ENCODE measurements at places on chromosomes 6 and 20. TPM values are rescaled to one million over a fixed set of nuclear protein-coding genes. Genes with fewer than 3 reads are reported as not detected.

DNAH8 gene
- 0.05 TPM for total RNA-seq

PLG gene
- not detected for total RNA-seq

GRCh38 chr20:2698186-2698817, 5.7 kb downstream of the EBF4 start:
- peaks cover 48% of the 10 kb centered on the region for H3K27me3 ChIP-seq
- H3K4me3 ChIP-seq: no peak overlapping the region
- no peak overlapping the region for H3K27ac ChIP-seq
- DNase-seq: peak; percentile 54
- peaks cover 3% of the 10 kb centered on the region for H3K36me3 ChIP-seq

GRIK2 gene
- 8.2 TPM for total RNA-seq

PTCRA gene
- total RNA-seq: not detected

BPIFB2 gene
- not detected for total RNA-seq

- peaks cover 36% of the 10 kb centered on the region for H3K4me1 ChIP-seq
- peak overlapping the region; percentile 99 for H3K27ac ChIP-seq
- DNase-seq: peak; percentile 95
- H3K27me3 ChIP-seq: no peaks in the 10 kb centered on the region
- H3K36me3 ChIP-seq: peaks cover 10% of the 10 kb centered on the region
These were observed 649 bp upstream of the RGL2 start for GRCh38 chr6:33299237-33299944.

GRCh38 chr6:150293423-150294173, 75.2 kb upstream of the IYD start:
- H3K36me3 ChIP-seq: peaks cover 3% of the 10 kb centered on the region
- H3K27me3 ChIP-seq: peaks cover 5% of the 10 kb centered on the region
- no peak for DNase-seq
- H3K4me3 ChIP-seq: no peak overlapping the region

DNA sequence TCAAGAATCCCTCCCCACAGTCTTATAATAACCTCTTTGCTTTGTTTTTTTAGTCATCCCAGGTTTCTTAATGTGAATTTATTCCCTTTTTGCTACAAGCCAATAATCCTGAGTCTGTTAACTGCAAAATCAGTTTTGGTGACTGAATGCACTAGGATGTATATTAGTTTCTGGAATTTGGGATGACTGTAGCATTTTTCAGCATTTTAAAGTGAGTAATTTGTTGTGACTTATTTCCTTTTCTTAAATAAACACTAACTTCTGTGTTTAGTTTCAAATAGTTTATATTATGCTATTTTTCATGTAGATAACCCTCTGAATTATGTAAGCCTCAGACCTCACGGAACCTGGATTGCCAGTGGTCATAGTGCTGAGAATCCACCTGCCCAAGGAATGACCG, 5.5 kb downstream of the CST1 start:
- no peak for DNase-seq
- no peaks in the 10 kb centered on the region for H3K36me3 ChIP-seq
- H3K4me1 ChIP-seq: no peaks in the 10 kb centered on the region

DNA sequence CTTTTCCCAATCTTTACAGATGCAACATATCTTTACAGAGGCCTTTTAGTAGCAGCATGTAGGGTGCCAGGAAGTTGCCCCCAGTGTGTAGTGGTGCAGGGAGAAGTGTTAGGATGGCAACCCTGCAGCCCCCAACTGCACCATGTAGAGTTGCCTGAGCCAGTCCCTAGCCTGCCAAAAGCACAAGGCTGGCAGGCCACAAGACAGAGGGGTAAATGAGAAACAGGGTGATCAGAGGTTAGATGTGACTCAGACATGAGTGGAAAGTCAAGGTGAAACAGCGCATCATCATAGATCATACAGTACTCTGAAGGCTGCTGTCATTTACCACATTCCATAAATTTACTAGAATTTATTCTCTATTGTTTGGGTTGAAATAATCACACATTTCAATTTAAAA, 467.5 kb downstream of the PRKN start:
- no peak overlapping the region for H3K4me3 ChIP-seq
- no peaks in the 10 kb centered on the region for H3K36me3 ChIP-seq
- DNase-seq: no peak
- H3K27me3 ChIP-seq: no peaks in the 10 kb centered on the region
- H3K27ac ChIP-seq: no peak overlapping the region

CNR1 gene
- total RNA-seq: not detected

DNA sequence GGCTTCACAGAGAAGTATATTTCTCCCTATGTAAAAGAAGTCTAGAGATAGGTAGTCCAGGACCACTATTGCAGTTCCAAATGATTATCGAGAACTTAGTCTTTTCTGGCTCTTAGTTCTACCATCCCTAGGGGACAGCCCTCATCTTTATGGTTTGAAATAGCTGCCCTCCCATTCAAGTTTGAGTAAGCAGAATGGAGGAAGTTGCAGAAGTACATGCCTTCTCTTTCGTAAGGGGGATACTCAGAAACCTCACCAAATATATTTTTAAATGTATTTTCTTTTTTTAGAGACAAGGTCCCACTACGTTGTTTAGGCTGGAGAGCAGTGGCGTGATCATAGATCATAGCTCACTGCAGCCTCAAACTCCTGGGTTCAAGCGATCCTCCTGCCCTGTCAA, 236.8 kb upstream of the RREB1 start:
- no peak overlapping the region for H3K27ac ChIP-seq
- no peaks in the 10 kb centered on the region for H3K36me3 ChIP-seq
- no peaks in the 10 kb centered on the region for H3K27me3 ChIP-seq

- peaks cover under 1% of the 10 kb centered on the region for H3K36me3 ChIP-seq
- H3K4me3 ChIP-seq: no peak overlapping the region
- no peak for DNase-seq
- no peak overlapping the region for H3K27ac ChIP-seq
- H3K4me1 ChIP-seq: peaks cover 17% of the 10 kb centered on the region
These were observed 17.5 kb downstream of the GSTA2 start for GRCh38 chr6:52745764-52746201.

GRCh38 chr20:1632178-1632577, 12.4 kb upstream of the SIRPB1 start:
- peaks cover 8% of the 10 kb centered on the region for H3K27me3 ChIP-seq
- no peak overlapping the region for H3K4me3 ChIP-seq
- no peak overlapping the region for H3K27ac ChIP-seq
- no peak for DNase-seq
- H3K36me3 ChIP-seq: no peaks in the 10 kb centered on the region

DNA sequence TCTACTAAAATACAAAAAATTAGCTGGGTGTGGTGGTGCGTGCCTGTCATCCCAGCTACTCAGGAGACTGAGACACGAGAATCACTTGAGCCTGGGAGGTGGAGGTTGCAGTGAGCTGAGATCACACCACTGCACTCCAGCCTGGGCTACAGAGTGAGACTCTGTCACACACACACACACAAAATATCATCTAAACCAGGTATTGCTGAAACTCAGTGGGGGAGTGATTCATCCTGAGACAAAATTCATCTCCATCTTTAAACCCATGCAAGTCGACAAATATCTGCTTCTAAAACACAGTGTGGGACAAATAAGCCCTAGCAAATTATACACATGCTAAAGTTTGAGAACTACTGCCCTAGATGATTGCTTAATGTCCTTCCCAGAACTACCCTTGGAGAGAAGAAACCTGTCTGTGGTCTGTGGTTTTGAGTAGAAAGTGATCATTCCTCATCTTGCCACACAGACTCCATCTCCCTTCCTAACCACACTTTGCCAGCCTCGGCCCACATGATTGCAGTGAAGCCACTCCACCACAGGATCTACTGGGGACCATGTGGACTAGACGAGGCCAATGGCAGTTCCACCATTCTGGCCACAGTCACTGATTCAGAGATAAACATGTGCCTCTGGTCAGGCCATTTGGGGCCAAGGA, 130.3 kb downstream of the OPRM1 start:
- H3K36me3 ChIP-seq: peaks cover 7% of the 10 kb centered on the region
- H3K4me1 ChIP-seq: peaks cover 2% of the 10 kb centered on the region
- DNase-seq: no peak
- H3K27ac ChIP-seq: no peak overlapping the region

DNA sequence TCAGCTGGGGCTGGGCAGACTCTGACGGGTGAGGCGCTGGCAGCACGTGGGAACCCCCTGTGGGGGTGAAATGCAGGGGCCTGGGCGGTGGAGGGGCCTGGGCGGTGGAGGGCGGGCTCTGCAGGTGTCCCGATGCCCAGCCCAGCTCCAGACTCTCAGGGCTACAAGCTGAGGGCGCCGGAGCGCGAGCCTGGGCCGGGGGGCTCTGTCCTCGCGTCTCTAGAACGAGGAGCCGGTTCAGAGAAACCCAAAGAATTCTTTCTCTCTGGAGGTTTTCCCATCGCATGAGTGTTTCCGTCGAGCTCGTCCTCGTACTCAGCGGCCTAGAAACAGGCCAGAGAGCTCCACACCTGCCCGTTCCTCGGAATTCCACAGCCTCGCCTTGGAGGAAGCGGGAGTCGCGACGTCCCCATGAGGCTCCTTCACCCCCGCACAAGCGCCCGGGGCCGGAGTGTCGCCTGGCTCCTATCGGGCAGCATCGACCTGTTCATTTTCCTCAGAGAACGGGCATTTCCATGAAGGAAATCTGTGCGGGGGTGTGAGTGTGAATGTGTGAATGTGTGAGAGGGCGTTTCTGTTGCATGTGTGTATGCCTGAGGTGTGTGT, 76.9 kb downstream of the SMOC2 start:
- no peak for DNase-seq
- H3K4me1 ChIP-seq: peaks cover 26% of the 10 kb centered on the region
- H3K4me3 ChIP-seq: no peak overlapping the region

GRCh38 chr6:18990059-18990978, 603.2 kb downstream of the RNF144B start:
- H3K27me3 ChIP-seq: no peaks in the 10 kb centered on the region
- H3K4me3 ChIP-seq: peak overlapping the region; percentile 52
- H3K27ac ChIP-seq: no peak overlapping the region
- peaks cover 6% of the 10 kb centered on the region for H3K36me3 ChIP-seq

GRCh38 chr6:31898383-31899011, 999 bp upstream of the EHMT2 start:
- peaks cover 34% of the 10 kb centered on the region for H3K4me1 ChIP-seq
- peak overlapping the region; percentile 91 for H3K27ac ChIP-seq

DNA sequence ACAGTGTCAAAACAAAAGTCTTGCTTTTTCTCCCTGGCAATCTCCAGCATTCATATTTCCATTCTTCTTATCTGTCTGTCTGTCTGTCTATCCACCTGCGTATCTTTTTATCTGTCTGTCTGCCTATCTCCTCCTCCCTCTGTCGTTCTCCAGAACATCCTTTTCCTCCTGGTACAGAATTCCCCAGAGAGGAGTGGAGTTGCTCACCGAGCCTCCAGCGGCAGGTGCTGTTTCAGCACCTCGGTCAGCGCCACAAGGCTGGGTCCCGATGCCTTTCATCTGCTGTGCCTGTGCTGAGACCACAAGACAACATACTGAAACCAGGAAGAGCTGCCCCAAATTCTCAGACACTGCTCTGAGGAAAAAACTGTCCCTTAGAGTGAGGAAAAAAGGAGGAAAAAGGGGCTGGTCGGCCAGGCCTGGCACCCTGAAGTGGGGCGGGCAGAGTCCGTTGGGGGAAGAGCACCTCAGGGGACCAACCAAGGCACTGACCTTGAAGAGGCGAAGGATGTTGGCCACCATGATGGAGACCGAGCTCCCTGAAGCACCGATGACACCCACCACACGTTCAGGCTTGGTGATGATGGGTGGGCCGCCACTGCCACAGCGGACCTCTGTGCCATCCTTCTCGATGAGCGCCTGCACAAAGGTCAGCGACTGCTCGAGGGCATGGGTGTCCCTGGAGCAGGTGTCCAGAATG, 13.3 kb downstream of the GRM4 start:
- H3K27me3 ChIP-seq: peaks cover 30% of the 10 kb centered on the region
- H3K4me3 ChIP-seq: no peak overlapping the region
- no peak for DNase-seq
- no peaks in the 10 kb centered on the region for H3K4me1 ChIP-seq
- no peak overlapping the region for H3K27ac ChIP-seq

DNA sequence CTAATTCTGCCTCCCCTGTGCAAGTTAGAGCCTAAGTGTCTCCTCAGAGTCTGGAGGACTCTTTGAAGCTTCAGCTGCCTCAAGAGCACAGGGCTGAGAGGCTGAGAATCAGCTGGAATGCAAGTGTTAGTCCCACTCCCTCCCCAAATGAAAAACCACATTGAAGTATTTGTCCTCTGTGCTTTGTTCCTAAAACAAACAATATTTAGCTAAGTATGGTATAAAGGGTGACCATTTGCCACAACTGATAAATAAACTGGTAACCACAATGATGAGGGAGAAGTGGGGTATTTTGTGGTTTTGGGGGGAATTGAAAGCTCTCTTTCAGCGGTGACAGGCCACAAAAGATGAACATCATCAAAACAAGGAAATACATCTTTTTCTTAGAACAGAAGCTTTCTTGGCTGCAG, 91.7 kb upstream of the HDDC2 start:
- peaks cover 8% of the 10 kb centered on the region for H3K36me3 ChIP-seq
- no peak overlapping the region for H3K4me3 ChIP-seq
- peaks cover 21% of the 10 kb centered on the region for H3K4me1 ChIP-seq
- H3K27ac ChIP-seq: no peak overlapping the region
- no peaks in the 10 kb centered on the region for H3K27me3 ChIP-seq

DNA sequence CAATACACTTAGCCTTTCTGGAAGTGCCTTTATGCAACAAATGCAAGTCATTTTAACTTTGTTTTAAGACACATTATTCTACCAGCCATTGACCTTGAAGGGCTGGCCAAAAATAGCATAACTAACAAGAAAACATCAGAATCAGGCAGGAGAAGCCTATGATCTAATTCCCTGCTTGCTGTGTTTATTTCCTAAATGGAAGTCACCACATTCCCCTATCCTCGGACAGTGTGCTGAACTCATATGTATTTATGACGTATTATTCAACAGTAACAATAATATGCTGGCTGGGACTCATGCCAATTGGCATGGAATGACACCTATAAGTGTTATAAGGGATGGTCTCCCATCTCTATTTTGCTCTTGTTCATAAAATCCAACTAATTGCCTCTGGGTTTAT, 140.7 kb downstream of the MAP3K7 start:
- no peaks in the 10 kb centered on the region for H3K36me3 ChIP-seq
- DNase-seq: no peak
- H3K27ac ChIP-seq: no peak overlapping the region
- peaks cover 10% of the 10 kb centered on the region for H3K4me1 ChIP-seq
- peaks cover 4% of the 10 kb centered on the region for H3K27me3 ChIP-seq
- H3K4me3 ChIP-seq: no peak overlapping the region

DNA sequence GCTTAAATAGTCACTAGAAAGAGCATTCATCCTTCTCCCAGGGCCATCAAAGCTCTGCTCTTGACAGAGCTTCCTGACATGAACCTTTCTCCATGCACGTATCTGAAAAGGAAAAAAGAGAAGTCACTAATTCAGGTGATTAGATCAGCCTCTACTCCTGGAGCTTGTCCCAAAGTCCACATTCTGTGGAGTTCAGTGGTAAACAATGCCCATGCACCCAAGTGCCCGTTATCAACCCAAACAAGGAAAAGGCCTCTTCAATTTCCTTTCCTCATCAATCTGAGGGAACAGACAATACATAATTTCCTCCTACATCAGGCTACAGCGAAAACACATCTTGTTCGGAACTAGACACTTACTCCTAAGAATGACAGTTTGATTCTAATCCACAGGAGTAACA, 129.2 kb upstream of the PCSK2 start:
- H3K27ac ChIP-seq: no peak overlapping the region
- H3K27me3 ChIP-seq: peaks cover 2% of the 10 kb centered on the region
- no peak overlapping the region for H3K4me3 ChIP-seq
- H3K4me1 ChIP-seq: no peaks in the 10 kb centered on the region

Measured in chondrocyte (in vitro differentiated cells).